ENCODE measurements at places on chromosomes 3 and 15.

GRCh38 chr15:56491110-56491722 lies 26.3 kb upstream of the MNS1 start:
- DNase-seq: peak; percentile 48

GRCh38 chr3:154131830-154132229 lies 10.6 kb downstream of the ARHGEF26 start:
- no peak for DNase-seq

DNA sequence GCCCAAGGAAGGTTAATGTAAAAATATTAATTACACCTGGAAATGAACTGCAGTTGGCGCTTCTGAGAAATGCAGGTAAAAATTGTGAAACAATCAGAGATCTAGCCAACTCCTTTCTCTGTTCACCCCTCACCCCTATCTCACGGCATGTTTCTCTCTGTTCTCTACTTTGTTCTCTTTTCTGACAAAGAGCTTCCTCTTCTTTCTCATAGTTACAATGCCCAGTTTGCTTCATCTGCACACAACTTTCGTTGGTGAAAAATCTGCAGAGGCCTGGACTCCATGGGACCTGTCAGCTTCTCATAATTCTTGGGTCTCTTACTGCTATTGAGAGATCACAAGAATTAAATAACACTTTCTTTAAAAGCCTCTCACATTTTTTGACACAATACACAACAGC lies 212.9 kb upstream of the LRRN1 start:
- no peak for DNase-seq

DNA sequence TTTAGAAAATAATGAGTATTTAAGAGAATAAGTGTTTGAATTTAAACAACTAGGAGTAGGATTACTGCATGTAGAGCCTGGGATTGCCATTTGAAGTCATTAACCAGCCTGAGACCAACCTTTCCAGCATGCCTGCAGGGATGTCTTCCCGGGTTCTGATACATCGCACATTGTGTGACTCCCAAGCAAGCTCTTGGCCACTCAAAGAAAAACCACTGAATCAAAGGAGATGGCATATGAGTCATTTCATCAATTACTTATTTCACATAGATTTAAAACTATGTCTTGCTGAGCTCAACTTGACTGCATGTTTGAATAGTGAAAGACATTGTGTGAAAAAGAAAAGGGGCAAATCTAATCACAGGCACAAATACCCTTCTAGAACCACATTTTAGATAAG lies 15.0 kb upstream of the THBS1 start:
- DNase-seq: no peak

GRCh38 chr15:42798802-42799201 lies 61.9 kb upstream of the CDAN1 start:
- DNase-seq: no peak

DNA sequence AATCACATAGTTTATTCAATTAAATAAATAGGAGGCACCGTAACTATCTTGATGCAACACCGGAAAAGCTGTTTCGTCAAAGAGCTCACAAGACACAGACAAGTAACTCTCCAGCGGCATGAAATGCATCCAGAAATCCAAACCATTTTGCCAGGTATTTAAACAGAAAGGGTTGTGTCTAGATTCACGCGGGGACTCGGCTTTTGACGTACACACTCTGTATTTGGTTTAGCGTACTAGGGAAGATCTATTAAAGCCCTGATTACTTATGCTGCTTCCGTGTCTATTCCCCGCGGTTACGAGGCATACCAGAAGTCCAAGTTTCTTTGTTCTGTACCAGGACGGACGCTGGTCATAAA lies 718 bp downstream of the BNIP2 start:
- no peak for DNase-seq

GRCh38 chr15:38781196-38781595 lies 216.6 kb upstream of the RASGRP1 start:
- no peak for DNase-seq

DNA sequence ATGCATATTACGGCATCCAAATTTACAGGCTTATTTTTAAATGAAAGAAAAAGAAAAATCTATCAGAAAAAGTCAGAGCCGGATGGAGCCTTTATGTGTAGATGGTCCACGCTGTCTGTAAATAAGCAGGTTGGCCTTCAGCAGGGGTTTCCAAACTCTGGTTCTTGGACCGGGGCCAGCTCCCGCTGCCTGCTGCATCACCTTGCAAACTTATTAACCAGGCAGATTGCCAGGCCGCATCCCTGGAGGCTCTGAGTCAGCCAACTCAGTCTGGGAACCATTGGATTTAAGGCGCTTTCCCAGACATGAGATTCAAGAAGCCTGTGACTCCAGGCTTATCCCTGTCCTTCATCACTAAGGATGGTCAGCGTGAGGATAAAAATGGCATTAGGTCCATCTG lies 212.4 kb downstream of the OPA1 start:
- DNase-seq: no peak

DNA sequence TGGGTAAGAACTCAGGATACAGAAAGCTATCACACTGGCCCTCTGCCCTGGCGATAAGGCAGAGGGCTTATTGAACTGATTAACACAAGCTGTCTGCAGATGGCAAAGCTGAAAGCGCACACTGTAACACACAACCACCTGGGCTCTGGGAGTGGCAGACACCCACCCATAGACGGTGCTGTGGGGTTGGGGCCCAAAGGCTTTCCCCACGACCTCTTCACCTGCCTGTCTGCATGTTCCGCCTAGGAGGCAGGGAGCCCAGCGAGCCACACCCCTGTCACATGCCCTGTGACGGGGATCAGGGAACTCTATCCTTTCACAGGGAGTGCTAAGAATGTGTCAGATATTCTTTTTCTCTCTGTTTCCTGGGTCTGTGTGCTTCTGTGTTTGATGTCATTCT lies 12.1 kb upstream of the TFG start:
- DNase-seq: no peak

- DNase-seq: no peak
Measured at GRCh38 chr3:50600141-50600753, 11.3 kb downstream of the CISH start.

DNA sequence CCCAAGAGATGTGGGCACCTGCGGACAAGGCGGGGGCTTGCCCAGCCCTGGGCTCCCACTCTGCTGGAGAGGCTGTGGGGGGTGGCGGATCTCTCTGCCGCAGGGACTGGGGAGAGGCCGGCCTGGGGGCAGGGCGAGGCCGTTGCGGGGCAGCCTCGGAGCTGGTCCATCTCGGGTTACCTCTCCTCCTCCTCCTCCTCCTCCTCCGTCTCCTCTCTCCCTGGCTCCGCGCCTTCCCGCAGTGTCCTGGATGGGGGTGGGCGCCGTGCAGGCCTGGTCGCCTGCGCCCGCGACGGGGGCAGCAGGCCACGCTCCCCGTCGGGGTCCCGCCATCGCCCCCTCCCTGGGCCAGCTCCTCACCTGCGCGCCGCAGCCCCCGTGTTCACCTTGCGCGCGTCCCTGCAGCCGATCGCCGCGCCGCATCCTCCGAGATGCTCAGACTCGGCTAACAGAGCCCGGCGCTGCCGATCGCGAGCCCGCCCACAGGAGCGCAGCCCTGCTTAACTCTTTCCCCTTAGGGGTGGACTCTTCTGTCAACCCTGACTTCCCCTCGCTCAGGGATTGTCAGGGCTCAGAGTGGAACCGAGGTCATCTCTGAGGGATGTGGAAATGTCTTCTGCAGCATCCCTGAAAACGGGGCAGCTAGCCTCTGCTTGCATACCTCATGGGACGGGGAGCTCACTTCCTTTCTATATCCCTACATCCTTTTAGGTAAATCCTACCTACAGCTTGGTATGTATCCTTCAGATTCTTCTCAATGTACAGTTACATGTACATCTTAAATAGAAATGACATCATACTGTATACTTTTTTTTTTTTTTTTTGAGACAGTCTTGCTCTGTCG lies at the start of gene PRRT3:
Gene PRRT3 (minus strand): TSS at position 447 of the 844 bp plus-strand sequence. CDS start 2,293 bp downstream, outside the sequence.
- peak; percentile 71 for DNase-seq

GRCh38 chr3:196666001-196666867 lies 26.7 kb downstream of the NRROS start:
- DNase-seq: no peak

GRCh38 chr3:47685037-47685436 lies 96.7 kb downstream of the SMARCC1 start:
- DNase-seq: no peak

DNA sequence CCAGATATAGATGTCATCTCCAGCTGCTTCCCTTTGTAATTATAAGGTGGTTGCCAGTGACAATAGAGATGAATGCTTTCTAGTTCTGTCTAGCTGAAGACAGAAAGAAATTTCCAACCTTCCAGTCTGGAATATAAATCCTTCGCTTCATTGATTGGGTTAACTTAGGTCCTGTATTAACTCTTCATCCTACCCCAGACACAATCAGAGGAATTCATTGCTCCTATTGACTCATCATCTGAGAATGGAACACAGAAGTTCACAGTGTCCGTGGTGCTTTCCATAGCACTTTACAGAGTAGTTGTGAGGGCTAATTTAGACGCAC lies 241.4 kb downstream of the NFKBIZ start:
- DNase-seq: no peak

DNA sequence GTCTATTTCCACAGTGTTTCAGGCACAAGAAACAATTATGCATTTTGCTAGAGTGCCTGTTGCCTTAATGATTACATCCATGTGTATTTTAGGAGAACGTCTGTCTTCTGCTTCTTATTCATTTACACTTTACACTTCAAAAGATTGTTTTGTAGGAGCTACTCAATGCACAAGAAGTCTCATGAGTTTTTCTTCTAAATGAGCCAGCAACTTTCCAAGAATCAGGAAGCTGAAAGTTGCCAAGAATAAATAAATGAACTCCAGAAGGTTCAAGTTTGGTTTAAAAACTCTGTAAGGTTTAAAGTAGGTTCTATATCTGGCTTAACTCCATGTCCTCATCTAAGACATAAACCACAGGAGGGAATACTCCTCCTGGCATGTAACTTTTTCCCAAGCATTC lies 103.8 kb upstream of the ADPGK start:
- DNase-seq: no peak

DNA sequence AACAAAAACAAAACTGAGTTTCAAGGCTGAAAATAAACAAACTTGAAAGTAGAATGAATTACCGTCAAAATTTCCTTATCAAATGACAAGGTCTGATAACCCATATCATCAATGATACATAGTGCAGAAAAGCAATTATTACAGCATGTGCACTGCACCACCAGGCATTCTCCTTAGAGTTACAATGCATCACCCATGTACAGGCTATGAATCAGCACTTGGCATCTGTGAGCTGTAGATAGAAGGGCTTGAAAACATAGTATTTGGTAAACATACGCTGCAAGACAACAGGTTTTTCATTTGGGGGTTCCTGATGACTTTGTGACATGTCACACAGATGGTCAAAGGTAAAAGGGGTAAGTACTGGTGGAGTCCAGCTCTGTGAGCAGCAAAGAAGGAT lies 265.1 kb downstream of the CTNNB1 start:
- DNase-seq: no peak

- DNase-seq: no peak
Measured at GRCh38 chr3:47424434-47425382, 43.9 kb downstream of the PTPN23 start.

DNA sequence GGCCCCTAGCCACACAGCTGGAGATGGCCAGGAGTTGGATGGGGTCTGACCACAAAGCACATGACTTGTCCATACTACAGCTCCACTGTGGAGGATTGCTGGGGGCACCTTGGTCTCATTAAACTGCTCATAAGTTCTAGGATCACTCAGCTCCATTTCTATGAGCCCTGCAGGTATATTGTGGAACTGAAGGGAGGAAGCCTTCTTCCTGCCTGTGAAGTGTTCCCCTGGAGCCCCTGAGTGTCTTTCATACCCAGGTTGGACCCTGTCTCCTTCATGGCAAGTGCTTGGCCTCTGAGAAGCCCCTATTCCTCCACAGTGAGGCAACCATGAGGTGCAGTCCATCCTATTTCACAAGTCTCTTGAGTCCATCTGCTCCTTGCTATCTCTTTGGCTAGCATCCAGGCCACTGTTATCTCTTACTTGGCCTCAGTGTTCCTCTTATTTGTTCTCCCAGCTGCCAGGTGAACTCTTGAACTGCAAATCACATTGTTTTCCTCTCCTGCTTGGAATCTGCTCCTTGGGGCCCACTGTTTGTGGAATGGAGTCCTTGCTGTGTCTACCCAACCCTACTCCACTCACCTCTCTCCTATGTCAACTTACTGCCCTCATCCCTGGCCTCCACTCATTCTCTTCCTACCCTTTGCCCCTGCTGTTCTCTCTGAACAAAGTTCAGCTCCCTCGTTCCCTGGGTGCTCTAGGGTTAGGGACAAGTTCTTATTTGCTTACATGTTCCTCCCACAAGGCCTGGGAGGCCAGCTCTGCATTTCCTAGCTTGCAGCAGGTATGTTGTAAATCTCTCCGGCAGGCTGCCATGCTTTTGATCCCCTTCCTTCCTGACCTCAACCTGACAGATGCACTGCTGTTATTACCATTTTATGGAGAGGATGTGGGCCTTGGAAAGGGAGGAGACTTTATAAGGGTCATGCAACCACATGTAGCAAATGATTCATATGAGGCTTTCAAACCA lies 1.2 kb downstream of the ACOX2 start:
- DNase-seq: no peak

- no peak for DNase-seq
Measured at GRCh38 chr3:187352581-187353575, 15.3 kb upstream of the RTP4 start.

DNA sequence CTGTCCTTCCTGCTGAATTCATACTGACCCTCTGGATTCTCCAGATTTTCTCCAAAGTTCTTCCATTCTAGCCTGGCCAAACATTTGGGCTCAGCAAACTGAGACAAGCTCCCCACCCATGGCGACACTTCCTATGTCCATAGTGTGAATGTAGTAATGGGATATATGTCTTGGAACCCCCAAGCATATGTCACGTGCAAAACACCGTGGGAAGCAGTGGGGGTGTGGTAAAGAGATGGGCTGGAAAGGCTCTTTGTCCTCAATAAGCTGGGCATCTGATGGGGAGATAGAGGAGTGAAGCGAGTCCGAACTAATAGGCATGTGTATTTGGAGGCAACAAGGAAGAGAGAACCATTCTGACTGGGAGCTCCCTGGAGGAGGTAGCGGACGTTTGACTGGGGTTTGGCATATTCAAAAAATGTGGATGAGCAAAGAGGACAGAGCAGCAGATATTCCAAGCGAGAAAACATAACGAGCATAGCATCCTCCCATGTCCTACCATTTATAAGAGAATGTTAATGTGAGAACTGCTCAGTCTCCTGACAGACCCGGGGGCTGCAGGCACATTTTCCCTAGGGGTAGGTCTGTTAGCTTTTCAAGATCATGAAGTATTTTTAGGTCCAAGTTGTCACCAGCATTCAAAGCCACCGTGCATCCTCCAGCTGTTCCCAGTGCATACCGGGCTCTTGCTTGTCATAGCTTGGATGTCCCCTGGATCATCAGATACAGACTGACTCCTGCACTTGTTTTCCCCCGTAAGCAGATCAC lies 25.6 kb downstream of the TPM1 start:
- DNase-seq: no peak

DNA sequence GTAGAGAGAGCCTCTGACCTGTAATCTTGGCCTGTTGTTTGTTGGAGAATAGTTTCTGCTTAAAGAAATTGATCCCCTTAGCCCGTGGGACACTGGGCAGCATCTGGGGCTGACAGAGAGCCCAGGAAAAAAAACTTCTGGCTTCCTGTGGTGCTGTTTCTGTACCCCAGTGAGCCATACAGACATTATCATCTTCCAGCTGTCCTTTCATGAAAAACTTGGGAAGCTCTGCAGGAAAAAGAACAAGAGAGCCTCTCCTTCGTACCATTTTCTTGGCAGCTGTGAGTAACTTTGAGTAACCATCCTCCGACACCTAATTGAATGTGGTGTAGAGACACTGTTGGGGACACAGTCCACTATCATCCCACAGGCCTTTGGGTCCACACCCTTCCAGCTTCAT lies 333.0 kb downstream of the SHQ1 start:
- DNase-seq: no peak

- DNase-seq: no peak
Measured at GRCh38 chr3:55160241-55160983, 232.6 kb upstream of the LRTM1 start.

GRCh38 chr3:59424268-59425010 lies 374.6 kb upstream of the CFAP20DC start:
- no peak for DNase-seq

Data from activated naive CD4-positive, alpha-beta T cell treated with anti-CD3 and anti-CD28 coated beads, Interleukin-2, amount 50 U/mL, for 16 hours (primary cell).